ENCODE measurements at places on chromosomes 16 and 17.
A peak's percentile ranks its signal among the peaks of the same experiment; 100 is the strongest.

GRCh38 chr17:70323269-70323668 lies 153.9 kb downstream of the KCNJ2 start:
- no peak for DNase-seq

- DNase-seq = no peak
Measured at GRCh38 chr16:79768276-79768970, 167.9 kb upstream of the MAF start.

- DNase-seq = no peak
Measured at GRCh38 chr16:35182043-35182677, 1722.7 kb downstream of the TP53TG3F start.

- DNase-seq = no peak
Measured at GRCh38 chr17:40253565-40253964, 34.1 kb upstream of the CDC6 start.

GRCh38 chr16:27313422-27314160 lies at the start of gene IL4R:
TSS of gene IL4R (plus strand) at chr16:27313974. CDS start at chr16:27340204, 26,230 bp downstream.
- no peak for DNase-seq

GRCh38 chr17:4433515-4434031 lies at the start of gene SPNS3:
TSS of gene SPNS3 (plus strand) at chr17:4433940. CDS start at chr17:4433968, 28 bp downstream.
- no peak for DNase-seq

DNA sequence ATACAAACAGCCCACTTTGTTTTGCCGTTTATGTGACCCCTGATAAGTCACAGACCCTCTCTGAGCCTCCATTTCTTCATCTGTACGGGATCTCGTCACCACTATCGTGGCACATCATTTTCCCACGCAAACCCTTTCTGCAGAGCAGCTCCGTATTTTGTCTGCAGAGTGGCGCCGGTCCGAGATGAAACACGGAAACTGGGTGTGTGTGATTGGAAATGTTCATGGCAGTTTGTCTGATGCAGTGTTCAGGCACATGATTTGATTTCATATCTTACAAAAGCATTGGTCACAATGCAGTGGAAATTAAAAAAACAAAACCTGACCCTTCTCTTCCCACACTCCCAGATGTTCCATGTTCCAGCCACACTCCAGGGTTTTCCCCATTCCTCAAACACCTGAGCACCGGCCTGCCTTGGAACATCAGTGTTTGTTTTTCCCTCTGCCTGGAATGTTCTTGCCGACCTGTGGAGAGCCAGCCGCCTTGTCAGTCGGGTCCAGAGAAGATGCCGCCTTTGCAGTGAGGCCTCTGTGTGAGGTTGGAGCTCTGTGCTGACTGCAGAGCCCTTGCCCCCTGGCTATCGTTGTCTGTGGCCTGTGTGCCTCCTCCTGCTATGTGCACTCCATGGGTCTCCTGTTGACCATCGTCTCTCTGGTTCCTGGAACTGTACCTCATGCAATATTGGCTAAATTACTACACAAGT lies 39.2 kb downstream of the NT5M start:
- DNase-seq = no peak

- no peak for DNase-seq
Measured at GRCh38 chr16:85650135-85650843, 37.2 kb downstream of the GSE1 start.

- DNase-seq = no peak
Measured at GRCh38 chr16:22337045-22337444, 37.4 kb downstream of the CDR2 start.

DNA sequence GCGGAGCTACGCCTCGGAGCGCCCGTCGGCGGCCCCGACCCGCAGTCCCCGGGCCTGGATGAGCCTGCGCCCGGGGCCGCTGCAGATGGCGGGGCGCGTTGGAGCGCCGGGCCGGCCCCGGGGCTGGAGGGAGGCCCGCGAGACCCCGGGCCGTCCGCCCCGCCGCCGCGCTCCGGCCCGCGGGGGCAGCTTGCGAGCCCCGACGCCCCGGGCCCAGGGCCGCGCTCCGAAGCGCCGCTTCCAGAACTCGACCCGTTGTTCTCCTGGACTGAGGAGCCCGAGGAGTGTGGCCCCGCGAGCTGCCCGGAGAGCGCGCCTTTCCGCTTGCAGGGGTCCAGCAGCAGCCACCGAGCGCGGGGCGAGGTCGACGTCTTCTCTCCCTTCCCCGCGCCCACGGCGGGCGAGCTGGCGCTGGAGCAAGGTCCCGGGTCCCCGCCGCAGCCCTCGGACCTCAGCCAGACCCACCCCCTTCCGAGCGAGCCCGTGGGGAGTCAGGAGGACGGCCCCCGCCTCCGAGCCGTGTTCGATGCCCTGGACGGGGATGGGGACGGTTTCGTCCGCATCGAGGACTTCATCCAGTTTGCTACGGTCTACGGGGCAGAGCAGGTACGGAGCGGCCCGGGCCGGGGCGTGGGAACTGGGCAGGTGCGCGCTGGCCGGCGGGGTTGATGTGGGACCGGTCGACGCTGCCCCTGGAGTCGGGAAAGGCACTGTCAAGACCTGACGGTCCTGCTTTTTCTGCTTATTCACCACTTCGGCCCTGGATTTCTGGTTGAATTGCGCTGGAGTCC lies 861 bp downstream of the RAB11FIP3 start:
- DNase-seq = no peak

GRCh38 chr17:49460401-49460800 lies 34.7 kb upstream of the NGFR start:
- DNase-seq = no peak

DNA sequence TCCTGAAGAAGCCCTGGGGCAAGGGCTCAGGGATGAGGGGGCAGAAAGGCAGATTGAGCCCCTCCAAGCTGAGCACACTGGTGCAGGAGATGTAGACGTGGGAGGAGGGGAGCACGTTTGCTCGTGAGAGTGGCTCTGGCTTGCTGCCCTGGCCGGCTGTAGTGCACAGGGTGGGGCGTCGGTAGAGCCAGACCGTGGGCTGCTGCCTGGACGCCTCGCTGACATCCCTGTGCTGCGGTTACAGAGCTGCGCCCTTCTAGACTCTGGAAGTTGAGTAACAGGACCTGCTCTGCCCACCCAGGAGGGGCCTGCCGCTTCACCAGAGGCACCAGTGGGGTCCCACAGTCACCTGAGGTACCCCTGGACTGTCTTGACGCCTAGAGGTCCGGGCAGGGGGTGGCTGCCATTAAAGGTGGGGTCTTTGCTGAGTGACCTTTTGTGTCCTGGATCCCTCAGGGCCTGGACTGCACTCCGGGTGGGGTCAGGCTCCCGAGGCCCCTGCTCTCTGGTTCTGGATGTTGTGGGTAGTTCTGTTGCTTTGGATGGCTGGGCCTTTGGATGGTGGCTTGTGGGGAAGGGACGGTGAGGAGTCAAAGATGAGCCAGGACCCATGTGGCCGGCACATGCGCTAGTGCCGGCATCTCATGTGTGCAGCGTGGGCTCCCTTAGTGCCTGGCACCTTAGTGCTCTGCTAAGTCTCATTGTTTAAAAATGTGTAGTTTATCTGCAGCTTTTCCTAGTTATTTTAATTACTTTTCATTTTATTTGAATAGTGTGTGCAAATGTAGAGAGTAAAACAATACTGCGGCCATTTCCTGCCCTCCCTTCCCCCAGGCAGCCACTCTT lies 41.7 kb downstream of the PGS1 start:
- no peak for DNase-seq

DNA sequence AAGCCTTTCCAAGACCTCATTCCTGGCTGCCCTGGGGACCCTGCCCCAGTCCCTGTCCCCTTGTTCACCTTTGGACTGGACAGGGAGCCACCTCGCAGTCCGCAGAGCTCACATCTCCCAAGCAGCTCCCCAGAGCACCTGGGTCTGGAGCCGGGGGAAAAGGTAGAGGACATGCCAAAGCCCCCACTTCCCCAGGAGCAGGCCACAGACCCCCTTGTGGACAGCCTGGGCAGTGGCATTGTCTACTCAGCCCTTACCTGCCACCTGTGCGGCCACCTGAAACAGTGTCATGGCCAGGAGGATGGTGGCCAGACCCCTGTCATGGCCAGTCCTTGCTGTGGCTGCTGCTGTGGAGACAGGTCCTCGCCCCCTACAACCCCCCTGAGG lies 38.7 kb upstream of the IL21R start:
- no peak for DNase-seq

DNA sequence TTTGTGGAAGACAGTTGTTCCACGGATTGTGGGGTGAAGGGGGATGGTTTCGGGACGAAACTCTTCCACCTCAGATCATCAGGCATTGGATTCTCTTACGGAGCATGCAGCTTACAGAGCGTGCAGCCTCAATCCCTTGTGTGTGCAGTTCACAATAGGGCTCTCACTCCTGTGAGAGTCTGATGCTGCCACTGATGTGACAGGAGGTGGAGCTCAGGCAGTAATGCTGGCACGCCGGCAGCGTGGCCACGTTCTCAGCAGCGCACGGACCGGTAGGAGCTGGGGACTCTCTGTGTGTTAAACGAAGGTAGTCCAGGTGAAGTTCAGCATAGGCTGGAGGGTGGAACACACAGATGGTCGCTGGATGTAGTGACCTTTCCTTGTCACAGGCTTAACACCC lies 37.8 kb downstream of the SEC14L1 start:
- no peak for DNase-seq

GRCh38 chr17:34525651-34526050 lies 53.7 kb upstream of the TMEM132E start:
- DNase-seq = no peak

DNA sequence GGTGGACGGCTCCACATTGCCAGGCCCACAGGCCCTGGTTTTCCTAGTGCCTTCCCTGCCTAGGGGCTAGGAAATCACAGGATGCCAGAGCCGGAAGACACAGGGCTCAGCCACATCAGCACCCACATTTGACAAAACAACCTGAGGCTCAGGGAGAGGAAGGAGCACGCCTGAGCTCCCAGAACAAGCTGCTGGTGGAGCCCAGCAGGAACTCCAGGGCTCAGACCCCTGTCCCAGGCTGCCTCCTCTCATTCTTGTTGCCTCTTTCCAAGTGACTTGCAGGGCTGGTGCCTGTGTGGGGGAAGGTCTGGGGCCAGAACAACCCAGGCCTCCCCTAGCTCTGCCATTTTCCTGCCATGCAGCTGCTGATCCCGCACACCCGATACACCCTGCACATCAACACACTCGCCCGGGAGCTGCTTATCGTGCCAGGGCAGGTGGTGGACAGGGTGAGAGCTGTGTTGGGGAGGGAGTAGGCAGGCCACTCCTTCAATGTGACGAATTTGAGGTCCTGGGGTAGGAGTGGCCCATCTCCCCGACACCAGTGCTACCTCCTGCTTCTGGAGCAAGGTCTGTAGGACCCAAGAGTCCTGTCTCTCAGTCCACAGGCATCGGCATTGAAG lies 7.6 kb downstream of the ALOX15B start:
- DNase-seq = no peak

GRCh38 chr17:12398441-12399051 lies 267.1 kb upstream of the MYOCD start:
- no peak for DNase-seq

DNA sequence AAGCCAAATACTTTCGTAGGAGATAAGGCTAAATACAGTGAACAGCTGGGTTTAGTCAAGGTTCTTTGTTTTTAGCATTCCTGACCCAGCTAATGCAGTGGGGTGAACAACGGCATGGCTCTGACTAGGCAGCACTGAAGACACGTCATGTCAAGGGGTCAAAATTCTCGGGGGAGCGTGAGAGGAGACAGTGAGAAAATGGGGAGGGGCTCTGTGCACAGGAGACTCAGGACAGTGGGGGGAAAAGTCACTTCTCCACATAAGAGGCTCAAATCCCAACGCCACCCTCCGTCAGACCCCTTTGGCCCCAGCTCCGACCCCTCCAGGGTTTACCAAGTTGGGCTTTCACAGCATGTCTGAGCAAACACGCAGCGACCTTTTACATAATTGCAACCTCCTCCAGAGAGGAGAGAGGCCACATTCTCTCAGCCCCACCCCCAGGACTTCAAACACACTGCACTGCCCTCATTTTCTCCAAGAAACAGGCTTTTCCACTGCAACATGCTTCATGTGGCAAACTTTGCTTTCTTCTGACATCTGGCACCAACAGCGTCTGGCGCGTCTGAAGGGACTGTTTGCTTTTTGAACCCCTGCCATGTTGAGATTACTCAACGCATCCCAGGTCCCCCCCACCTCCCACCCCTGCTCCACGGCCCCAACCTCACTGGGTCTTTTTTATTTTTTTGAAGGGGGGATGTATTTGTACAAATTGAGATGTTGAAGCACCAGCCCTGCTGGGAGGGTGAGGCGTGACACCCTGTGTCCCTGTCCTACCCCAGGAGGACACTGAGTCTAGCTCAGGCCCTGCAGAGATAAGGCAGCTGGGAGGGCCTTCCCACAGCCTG lies 30.0 kb downstream of the AXIN2 start:
- DNase-seq = no peak

GRCh38 chr17:34081269-34081668 lies 173.8 kb upstream of the CCL2 start:
- DNase-seq = no peak

- peak; percentile 59 for DNase-seq
Measured at GRCh38 chr17:57021226-57021940, 43.5 kb downstream of the SCPEP1 start.

DNA sequence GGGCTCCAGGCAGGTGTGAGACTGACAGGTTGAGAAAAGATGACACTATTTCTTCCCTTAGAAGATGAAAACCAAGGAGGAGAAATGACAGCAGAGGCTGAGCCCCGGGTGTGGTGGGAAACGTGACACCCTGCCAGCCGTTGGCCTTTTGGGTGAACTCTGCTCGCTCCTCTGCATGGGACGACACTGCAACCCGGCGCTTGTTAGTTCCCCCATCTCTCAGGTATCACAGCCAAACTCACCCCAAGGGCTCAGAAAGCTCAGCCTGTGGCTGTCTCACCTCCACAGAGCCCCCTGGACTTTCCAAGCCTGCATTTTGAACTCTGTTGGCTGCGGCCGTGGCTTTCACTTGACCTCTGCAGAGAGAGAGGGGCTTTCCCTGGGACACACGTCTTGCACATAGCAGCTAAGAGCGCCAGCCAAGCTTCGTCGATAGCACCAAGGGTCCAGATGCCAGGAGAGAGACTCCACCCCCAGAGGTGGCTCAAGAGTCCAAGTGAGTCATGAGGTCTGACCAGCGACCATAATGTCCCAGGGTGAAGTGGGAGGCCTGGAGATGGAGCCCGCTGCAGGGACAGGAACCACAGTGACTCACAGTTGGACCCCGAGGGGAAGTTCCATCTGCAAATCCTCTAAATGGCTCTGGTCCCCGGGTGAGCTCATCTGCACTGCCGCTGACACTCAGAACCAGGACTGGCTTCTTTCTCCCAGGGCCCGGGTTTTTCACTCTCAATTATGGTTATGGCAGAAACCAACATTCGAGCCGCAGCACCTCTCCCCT lies 301.9 kb downstream of the SOX9 start:
- no peak for DNase-seq

- peak; percentile 3 for DNase-seq
Measured at GRCh38 chr16:3094289-3095027, 4.6 kb downstream of the ZSCAN10 start.

- DNase-seq = no peak
Measured at GRCh38 chr16:9596788-9597187, 505.3 kb downstream of the HAPSTR1 start.

GRCh38 chr16:85350973-85351372 lies 238.7 kb upstream of the CIBAR2 start:
- peak; percentile 75 for DNase-seq
